ENCODE measurements at places on chromosomes 5 and 9. TPM values are rescaled to one million over a fixed set of nuclear protein-coding genes. Genes with fewer than 3 reads are reported as not detected.
A peak's percentile ranks its signal among the peaks of the same experiment; 100 is the strongest.

DNA sequence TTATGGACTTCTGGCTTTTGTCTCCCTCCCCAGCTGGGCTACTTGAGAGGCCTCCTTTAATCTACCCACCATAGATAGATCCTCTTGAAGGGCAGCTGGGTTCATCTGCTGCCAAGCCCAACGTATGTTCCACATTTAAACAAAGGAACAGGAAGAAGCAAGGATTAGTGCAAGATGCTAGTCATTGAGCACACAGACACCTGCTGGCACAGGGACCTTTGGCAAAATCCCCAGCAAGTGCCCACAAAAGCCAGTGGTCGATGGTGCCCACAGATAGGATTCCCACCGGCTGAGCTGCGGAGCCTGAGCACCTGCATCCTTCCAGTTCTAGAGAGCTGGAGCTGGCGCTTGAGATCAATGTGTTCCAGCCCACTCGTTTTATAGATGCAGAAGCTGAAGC, 57.7 kb upstream of the SHB start:
- DNase-seq: no peak
- no peak overlapping the region for H3K4me3 ChIP-seq
- H3K36me3 ChIP-seq: no peaks in the 10 kb centered on the region
- peaks cover 6% of the 10 kb centered on the region for H3K27me3 ChIP-seq
- no peaks in the 10 kb centered on the region for H3K4me1 ChIP-seq
- no peak overlapping the region for H3K27ac ChIP-seq

DNA sequence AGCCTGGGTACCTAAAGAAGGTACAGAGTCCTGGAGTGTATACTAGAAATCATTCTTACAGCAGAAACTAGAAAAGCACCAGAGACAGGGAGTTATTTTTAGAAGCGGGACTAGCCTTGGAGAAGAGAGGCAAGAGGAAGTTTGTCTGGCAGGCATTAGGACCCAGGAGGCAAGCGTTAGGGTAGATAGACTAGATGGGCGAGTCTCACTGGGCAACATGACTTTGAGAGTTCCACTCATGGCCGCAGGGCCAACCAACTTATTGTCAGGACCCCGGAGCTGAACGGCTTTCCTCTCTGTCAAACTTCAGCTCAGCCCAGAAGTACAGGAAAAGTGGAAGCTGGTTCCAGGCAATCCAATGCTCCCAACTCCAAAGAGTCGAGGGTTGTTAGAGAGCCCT, 34.1 kb upstream of the NPR3 start:
- no peaks in the 10 kb centered on the region for H3K36me3 ChIP-seq
- H3K4me1 ChIP-seq: no peaks in the 10 kb centered on the region
- H3K27ac ChIP-seq: no peak overlapping the region
- peaks cover 3% of the 10 kb centered on the region for H3K27me3 ChIP-seq
- no peak for DNase-seq

DNA sequence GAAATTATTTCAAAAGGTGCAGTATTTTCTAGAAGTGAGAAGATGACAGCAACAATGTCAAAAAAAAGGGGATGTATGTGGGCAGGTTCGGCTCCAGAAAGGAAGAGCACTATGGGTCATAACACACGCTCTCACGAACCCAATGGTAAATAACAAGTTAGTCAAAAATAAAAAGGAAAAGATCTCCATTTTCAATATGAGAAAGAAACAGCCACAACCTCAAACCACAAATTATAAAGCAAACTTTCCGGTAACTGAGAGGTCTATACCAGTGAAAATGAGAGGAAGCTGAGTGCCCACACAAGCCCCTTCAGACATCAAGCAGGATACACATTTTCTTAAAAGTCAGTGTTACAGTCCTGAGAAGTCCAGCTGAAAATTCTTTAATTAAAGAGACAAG, 398.5 kb upstream of the RPS23 start:
- peak overlapping the region; percentile 63 for H3K4me3 ChIP-seq
- no peaks in the 10 kb centered on the region for H3K27me3 ChIP-seq
- peaks cover 44% of the 10 kb centered on the region for H3K4me1 ChIP-seq
- peak overlapping the region; percentile 94 for H3K27ac ChIP-seq
- DNase-seq: peak; percentile 27

- peaks cover 31% of the 10 kb centered on the region for H3K4me1 ChIP-seq
- peak; percentile 65 for DNase-seq
- H3K27me3 ChIP-seq: no peaks in the 10 kb centered on the region
- H3K27ac ChIP-seq: peak overlapping the region; percentile 92
These were observed 40.6 kb downstream of the CAST start for GRCh38 chr5:96702503-96703383.

DNA sequence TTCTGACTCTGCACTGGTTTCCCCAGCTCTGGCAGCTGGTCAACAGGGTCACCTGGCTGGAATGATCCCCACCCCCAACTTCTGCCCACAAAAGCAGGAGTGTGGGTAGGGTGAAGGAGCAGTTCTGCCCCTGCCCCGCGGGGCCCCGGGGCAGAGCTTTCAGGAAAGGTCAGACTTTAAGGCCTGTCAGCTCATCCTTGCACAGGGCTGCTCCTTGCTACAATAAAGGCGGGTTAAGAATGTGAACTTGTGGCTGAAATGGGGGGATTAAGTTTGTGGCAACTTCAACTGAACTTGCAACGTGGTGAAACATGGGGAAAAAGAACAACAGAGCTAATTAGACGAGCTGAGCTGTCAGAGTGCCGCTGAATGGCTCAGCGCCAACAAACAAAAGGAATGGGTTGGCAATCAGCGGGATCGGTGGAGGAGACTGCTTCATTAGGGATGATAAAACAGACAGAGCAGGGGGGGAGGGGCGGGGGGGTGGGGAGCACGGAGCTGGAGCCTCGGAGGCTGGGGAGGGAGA, 50.8 kb downstream of the CRB2 start:
- no peak overlapping the region for H3K4me3 ChIP-seq
- no peak overlapping the region for H3K27ac ChIP-seq
- H3K4me1 ChIP-seq: no peaks in the 10 kb centered on the region
- no peaks in the 10 kb centered on the region for H3K27me3 ChIP-seq
- no peaks in the 10 kb centered on the region for H3K36me3 ChIP-seq

DNA sequence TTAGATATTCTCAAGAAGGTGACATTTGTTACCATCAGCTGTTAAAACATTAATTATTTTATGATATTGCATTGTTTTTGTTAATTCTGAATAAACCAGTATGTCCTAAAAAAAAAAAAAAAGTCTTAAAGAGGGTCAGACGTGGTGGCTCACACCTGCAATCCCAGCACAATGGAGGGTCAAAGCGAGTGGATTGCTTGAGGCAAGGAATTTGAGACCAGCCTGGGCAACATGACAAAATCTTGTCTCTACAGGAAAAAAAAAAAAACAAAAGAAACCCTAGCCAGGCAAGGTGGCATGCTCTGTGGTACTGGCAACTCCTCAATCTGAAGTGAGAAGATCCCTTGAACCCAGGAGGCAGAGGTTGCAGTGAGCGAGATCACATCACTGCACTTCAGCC, 46.8 kb downstream of the CYLC2 start:
- H3K27me3 ChIP-seq: no peaks in the 10 kb centered on the region
- H3K27ac ChIP-seq: no peak overlapping the region
- DNase-seq: no peak

DNA sequence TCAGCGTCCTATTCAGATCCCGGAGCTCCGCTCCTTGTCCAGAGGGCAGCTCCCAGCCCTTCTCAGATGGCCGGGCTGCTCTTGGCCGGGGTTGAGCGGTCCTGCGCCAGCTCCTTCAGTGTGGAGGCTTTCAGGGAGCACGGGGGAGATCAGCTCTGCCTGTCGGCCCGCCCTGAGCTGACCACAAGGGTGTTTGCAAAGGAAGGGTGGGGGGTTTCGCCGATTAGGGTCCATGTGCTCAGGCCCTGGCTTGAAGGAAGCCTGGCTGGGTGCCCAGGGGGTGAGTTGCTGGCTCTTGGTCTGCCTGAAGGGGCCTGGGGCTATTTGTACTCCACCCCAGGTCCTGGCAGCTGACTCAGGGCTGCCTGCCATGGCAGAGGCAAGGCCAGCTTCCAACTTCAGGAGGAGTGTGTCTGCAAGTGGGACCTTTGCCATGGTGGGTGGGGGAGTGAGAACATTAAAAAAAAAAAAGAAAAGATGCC, 250.1 kb upstream of the KLF4 start:
- DNase-seq: no peak
- H3K27me3 ChIP-seq: no peaks in the 10 kb centered on the region
- H3K4me3 ChIP-seq: no peak overlapping the region
- no peak overlapping the region for H3K27ac ChIP-seq
- H3K36me3 ChIP-seq: no peaks in the 10 kb centered on the region

The PCDHA5 gene
- total RNA-seq: not detected
